ENCODE measurements at places on chromosomes 5 and 9.
A peak's percentile ranks its signal among the peaks of the same experiment; 100 is the strongest.

DNA sequence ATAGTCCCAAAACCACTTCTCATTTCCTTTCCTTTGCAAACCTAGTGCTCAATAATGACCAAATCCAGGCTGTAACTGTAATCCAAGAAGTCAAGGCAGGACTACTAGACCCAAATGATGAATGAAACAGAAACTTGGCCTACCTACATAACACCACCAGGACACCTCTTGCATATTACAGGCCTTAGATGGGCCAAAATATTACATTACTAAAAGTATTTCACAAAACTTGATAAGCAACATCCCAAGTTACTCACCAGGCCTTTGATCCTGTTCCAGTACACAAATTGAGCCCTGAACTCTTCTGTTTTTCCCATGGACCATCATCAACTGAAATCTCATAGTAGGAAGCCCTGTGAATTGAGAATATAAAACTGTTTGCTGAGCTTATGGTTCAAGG lies 34.8 kb downstream of the NADK2 start:
- DNase-seq, result no peak

- DNase-seq, result peak; percentile 61
Observed at GRCh38 chr9:99820685-99821395, 845 bp upstream of the NR4A3 start.

GRCh38 chr5:145943674-145944121 lies 7.3 kb downstream of the SH3RF2 start:
- DNase-seq, result peak; percentile 25

- no peak for DNase-seq
Observed at GRCh38 chr9:4973902-4974301, 11.2 kb upstream of the JAK2 start.

GRCh38 chr5:59773294-59773693 lies 120.2 kb downstream of the PDE4D start:
- DNase-seq, result no peak

GRCh38 chr5:7705736-7706135 lies 145.2 kb downstream of the CFAP90 start:
- no peak for DNase-seq

DNA sequence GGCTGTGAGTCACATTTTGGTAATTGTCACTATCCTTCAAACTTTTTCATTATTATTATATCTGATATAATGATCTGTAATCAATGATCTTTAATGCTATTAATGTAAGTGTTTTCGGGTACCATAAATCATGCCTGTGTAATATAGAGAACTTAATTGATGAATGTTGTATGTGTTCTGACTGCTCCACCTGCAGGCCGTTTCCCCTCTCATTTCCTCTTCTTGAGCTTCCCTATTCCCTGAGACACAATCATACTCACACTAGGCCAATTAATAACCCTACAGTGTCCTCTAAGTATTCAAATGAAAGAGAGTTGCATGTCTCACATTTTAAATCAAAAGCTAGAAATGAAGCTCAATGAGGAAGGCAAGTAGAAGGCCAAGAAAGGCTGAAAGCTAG lies 420.9 kb upstream of the SGCD start:
- no peak for DNase-seq

Measured in NCI-H2029 (cell line).